ENCODE measurements at places on chromosomes 3 and 15. TPM values are rescaled to one million over a fixed set of nuclear protein-coding genes. Genes with fewer than 3 reads are reported as not detected.

The ZNF385D gene
- not detected for total RNA-seq

The SLC22A14 gene
- total RNA-seq: not detected

The DPPA2 gene
- total RNA-seq: not detected

The GOLIM4 gene
- total RNA-seq: 0.98 TPM

The EXD1 gene
- not detected for total RNA-seq

The CEP152 gene
- total RNA-seq: 62.0 TPM

The PLSCR5 gene
- not detected for total RNA-seq

The ZPLD1 gene
- total RNA-seq: not detected

The WDR93 gene
- total RNA-seq: not detected

The GPR15 gene
- total RNA-seq: 0.25 TPM

The AVEN gene
- 13.3 TPM for total RNA-seq

The HDC gene
- 1.1 TPM for total RNA-seq

The NR1I2 gene
- 0.89 TPM for total RNA-seq

The MCF2L2 gene
- total RNA-seq: 1.0 TPM

The NANOGP8 gene
- not detected for total RNA-seq

The MYO5C gene
- 0.19 TPM for total RNA-seq

The GNAT1 gene
- total RNA-seq: not detected

The C2CD4B gene
- total RNA-seq: 0.20 TPM
